ENCODE measurements at places on chromosomes 12 and 14.

DNA sequence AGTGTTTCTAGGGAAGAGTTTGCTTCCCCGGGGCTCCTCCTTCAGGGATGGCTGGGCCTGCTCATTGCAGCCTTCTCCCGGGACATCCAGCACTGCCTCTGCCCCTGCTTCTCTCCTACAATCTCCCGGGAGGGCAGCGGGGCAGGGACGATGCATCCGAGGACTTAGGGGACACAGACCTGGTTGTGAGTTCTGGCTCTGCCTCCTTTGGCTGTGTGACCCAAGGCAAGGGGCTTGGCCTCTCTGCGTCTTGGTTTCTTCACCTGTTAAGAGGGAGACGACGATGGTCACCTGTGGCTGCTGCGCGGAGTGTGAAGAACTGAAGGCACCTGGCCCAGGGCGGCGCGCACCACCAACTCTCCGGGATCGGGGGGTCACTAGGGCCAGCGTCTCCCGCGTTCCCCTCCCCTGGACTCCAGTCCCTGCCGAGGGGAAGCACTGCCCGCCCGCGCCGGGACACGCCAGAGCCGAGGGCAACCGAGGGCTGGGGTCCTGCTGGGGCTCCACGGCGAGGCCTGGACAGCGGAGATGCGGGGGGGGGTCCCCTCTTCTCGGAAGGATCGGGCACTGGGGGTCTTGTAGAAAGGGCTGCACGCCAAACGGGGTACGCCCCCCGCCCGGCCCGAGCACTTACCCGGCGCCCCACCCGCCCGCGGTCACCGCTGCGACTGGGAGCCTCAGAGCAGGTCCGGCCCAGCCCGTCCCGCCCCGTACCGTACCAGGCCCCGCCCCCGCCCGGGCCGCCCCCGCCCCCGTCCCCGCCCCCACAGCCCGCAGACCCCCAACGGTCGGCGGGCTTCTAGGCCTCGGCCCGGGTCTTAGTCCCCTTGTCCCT lies at the start of gene HVCN1:
HVCN1 (minus strand) TSS at position 670 of the 835 bp plus-strand sequence. CDS start 5,870 bp downstream, outside the sequence.
- no peak for DNase-seq

- DNase-seq = no peak
Observed at GRCh38 chr12:84653482-84653881, 259.1 kb downstream of the SLC6A15 start.

GRCh38 chr14:65167072-65167645 lies 64.8 kb upstream of the MAX start:
- DNase-seq = no peak

DNA sequence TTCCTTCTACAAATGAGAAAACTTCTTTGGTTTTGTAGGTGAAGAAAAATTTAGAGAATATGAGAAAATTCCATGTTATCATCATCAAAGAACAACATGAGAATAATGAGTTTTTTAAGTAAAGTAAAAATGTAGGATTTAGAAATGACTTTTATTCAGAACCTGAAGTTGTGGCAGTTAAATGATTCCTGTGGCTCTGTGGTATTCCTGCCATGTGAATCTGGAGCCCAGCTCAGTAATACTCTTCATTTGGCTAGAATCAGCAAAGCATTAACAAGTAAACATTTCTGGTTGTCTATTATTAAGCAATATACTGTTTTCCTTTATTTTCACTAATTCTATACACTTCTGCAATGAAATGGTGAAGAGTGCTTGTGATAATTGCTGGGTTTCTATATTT lies 95.6 kb upstream of the E2F7 start:
- DNase-seq = no peak

DNA sequence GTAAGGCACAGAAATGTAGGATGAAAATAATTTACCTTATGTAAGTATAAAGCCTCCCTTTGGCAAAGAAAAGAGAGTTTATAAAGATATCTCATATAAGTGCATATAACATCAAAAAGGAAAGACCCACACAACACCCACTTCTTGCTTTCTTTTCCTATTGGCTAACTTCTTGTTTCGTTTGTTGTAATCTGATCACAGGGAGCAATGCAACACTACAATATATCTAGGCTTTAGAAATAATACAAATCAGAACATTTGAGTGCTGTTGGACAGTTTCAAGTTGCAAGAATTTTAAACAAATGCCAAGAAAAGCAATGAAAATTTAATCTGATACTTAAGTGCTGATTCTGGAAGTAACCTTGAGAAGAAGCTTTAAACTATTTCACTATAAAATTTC lies 1.3 kb downstream of the FGD6 start:
- peak; percentile 26 for DNase-seq

GRCh38 chr12:26274441-26275312 lies 79.3 kb downstream of the SSPN start:
- DNase-seq = peak; percentile 48

GRCh38 chr12:110856542-110856941 lies 9.8 kb downstream of the CCDC63 start:
- no peak for DNase-seq

GRCh38 chr12:27193854-27194544 lies 50.1 kb upstream of the STK38L start:
- no peak for DNase-seq

- no peak for DNase-seq
Observed at GRCh38 chr12:109710205-109710746, 3.3 kb upstream of the FAM222A start.

DNA sequence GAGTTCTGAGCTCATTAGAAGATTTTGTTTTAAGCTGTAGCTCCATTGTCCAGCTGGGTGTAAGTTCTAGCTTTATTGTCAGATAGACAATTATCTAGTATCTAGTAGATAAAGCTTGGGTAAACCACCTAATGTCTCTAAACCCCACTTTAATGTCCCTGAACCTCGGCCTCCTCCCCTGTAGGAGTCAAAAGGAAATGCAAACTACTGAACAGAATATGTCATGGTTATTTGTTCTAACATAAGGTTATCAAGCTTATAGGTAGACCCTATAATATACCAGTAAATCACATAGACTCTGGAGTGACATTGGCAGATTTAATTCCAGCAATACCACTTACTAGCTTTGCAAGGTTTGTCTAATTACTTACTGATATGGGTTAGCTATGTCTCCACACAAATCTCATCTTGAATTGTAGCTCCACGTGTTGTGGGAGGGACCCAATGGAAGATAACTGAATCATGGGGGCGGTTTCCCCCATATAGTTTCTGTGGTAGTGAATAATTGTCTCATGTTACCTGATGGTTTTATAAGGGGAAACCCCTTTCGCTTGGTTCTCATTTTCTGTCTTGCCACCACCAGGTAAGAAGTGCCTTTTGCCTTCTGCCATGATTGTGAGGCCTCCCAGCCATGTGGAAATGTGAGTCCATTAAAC lies 29.4 kb downstream of the BCAT1 start:
- DNase-seq = no peak

- no peak for DNase-seq
Observed at GRCh38 chr12:85996280-85996679, 122.2 kb downstream of the NTS start.

- DNase-seq = peak; percentile 27
Observed at GRCh38 chr12:95218150-95219133, 835 bp downstream of the VEZT start.

DNA sequence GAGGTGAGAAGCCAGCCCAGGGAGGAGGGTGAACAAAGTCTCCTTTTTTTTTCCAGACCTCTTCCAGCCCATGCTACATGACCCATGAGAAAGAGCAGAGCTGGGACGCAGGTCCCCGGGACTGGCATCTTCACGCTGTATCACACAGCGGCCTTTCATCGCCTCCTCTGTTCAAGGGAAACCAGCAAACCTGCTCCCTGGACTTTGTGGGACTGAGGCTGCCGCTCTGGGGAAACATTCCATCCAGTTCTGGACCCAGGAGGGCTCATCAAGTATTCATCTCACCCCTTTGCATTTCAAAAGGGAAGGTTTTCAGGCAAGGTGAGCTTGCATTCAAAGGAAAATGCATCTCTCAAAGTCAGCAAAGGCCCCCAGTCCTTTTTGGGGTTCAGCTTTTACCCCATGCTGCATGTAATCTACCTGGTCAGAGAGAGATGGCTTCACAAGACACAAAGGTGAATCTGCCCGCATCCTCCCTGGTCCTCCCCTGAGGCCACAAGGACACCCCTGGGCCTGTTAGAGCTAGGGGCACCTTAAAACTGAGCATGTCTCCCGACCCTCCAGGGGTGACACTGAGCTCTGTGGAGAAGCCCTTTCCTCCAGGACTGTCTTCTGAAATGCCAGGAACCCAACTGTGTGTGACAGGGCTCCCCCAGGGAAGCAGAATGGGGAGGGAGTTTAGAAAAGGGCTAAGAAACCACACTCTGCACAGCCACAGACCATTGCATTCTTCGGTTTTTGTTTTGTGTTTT lies 21.2 kb upstream of the MEG3 start:
- no peak for DNase-seq

GRCh38 chr12:112208301-112208910 lies 83.0 kb downstream of the TRAFD1 start:
- no peak for DNase-seq

GRCh38 chr12:109951136-109951535 lies 45.0 kb downstream of the GIT2 start:
- DNase-seq = no peak

DNA sequence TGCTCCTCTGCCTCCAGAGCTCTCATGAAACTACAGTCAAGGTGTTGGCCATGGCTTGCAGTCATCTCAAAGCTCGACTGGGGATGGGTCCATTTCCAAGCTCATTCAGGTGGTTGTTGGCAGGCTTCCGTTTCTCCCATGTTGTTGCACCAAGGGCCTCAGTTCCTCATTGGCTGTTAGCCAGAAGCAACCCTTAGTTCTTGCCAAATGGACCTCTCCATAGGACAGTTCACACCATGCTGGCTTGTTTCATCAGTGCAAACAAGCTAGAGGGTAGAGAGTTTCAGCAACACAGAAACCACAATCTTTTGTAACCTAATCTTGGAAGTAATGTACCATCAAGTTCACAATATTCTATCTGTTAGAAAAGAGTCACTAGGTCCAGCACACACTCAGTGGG lies 22.7 kb upstream of the PPM1A start:
- no peak for DNase-seq

GRCh38 chr12:77514511-77514910 lies 316.2 kb upstream of the NAV3 start:
- DNase-seq = no peak

DNA sequence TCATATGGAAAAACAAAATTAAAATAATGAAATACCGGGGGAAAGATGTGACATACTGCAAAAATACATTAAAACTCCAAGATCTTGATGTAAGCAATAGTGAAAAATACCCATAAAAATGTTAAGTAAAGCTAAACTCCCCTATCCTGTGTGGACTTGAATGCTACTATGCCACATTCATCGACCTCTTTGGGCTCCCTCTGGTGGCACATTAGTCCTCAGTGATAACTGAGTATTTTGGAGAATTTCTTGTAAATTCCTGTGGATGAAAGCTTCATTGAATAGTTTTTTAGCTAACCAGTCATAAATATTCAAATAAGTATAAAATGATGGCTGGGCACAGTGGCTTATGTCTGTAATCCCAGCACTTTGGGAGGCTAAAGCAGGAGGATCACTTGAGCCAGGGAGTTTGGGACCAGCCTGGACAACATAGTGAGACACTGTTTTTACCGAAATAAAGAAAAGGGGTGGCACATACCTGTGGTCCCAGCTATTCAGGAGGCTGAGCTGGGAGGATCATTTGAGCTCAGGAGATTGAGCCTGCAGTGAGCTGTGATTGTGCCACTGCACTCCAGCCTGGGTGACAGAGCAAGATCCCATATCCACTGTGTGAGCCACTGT lies 42.4 kb upstream of the SGPP1 start:
- peak; percentile 22 for DNase-seq

- DNase-seq = no peak
Observed at GRCh38 chr12:49489720-49490119, 49.1 kb upstream of the KCNH3 start.

GRCh38 chr14:52950410-52950897 lies 396 bp downstream of the FERMT2 start:
- DNase-seq = peak; percentile 36

DNA sequence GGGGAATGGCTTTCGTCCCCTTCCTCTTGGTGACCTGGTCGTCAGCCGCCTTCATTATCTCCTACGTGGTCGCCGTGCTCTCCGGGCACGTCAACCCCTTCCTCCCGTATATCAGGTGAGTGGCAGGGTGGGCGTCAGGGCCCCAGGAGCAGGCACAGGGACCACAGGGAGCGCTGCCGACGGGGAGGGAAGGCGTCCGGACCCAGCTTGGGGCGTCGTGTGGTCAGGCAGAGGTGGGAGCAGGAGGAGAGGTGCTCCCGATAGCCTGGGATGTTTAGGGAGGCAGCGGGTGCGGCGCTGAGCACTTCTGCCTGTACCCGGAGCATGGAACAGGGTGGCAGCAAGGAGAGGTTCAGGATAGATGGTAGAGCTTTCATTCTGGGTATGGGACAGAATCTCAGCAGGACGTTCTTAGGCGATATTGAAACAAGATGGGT lies 444 bp downstream of the DRAM1 start:
- peak; percentile 23 for DNase-seq

GRCh38 chr14:105087963-105088811 lies 23.0 kb upstream of the GPR132 start:
- DNase-seq = peak; percentile 52

Measured in HuH-7.5 (cell line).